ENCODE measurements at places on chromosomes 3 and 15.

DNA sequence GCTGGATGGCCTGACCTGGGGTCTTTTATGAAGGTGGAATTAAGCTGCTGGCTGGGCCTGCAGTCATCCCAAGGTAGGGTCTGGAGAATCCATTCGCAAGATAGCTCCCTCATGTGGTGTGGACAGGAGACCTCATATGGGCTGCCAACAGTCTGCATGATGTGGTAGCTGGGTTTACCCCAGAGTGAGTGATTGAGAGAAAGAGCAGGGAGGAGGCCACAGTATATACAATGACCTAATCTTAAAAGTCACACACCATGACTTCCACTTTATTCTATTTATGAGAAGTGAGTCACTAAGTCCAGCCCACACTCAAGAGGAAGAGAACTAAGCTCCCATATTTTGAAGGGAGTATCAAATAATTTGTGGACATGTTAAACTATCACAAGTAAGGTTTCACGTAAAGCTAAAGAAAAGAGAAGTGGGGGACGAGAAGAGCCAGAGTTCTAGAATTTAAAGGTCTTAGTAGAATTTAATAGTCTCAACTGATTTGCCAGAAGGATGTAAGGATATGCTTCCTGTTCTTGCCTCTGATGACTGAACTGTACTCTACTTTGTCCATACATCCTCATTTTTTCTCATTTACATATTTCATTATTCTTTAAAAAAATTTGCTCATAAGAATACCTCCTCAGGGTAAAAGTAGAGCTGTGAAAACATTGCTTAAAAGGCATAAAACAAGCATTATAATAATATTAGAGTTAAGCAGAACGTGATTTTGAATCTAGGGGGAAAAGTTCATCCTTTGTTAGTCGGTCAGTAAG is 184.4 kb downstream of the PEX5L start:
- DNase-seq, result no peak

GRCh38 chr15:34754674-34755418 is at the start of gene GJD2:
GJD2 (minus strand) TSS chr15:34754998; CDS start chr15:34754488, 510 bp downstream.
- DNase-seq, result no peak

DNA sequence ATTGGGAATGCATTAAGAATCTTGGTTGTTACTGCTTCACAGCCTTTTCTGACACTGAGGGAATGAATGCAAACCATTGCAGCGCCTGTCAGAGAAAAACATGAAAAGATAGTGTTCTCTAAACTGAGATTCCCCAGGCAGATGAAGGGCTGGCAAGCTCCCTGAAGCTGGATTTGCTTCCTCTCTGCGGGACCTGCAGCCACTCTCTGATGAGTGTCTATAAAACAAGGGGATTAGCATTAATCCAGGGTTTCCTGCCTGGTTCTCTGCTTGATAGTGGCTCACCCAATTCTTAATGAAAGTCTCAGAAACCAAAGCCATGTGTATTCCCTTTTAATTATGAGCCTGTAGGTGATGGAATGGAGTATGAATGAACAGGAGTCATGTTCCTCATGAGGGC is 344.3 kb upstream of the UMPS start:
- DNase-seq, result no peak

DNA sequence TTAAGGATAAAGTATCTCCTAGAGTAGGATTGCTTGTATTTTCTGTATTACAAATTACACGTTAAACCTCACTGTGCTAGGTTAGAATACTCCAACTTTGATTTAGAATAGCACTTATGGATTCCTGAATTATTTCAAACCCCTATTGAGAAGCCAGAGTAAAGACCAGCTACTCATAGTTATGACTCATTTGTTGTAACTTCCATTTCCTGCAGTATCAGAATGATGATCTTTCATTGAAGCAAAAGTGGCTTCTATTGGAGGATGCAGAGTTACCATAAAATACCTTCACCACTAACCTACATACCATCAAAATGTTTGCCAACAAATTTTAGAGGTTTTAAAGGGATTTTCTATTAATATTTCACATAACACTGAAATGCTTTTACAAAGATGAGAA is 1322.7 kb upstream of the ALCAM start:
- DNase-seq, result no peak

- no peak for DNase-seq
Measured at GRCh38 chr15:71295603-71296314, 180.5 kb downstream of the THSD4 start.

DNA sequence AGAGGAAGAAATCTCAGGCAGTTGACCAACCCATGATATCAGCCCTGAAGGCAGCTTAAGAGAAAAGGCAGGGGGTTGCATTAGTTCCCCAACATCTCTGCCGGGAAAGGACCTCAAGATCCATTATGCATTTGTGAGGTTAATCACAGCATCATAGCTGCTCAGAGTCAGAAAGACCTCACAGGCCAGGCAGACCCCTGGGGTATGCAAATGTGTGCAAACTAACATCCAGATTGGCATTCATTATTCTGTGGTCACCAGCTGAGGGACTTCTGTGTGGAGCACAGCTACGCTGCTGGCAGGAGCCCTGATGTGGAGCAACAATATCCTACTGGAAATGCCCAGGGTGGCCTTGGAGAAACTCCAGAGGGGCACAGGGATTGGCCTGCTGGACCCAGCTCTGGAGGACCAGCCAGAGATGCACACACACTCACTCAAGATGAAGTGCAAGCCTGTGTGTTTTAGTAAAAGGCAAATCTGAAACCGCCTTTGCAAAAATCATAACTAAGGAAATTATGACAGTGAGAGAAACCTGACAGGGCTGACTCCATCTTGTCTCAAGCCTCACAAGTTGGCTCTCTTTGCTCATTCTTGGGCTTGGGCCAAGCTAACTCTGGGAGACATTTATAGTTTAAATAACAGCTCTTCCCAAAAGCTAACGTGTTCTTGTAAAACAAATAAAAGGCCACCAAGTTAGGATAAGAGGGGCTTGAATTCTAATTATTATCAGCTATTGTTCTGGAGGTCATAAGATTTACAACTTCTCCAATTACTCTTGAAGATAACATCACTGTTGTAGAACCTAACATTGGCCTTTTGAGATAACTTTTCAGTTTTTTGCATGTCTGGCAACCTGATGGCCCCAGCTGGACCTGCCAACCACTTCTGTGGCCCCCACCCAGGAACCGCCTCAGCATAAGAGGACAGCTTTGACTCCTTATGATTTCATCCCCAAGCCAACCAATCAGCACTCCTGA is 257.1 kb downstream of the UACA start:
- DNase-seq, result no peak

Measured in stimulated activated CD8-positive, alpha-beta memory T cell treated with anti-CD3 and anti-CD28 coated beads, Interleukin-4, amount 100 ng/mL, for 24 hours (primary cell).